ENCODE measurements at places on chromosomes 4 and X.

DNA sequence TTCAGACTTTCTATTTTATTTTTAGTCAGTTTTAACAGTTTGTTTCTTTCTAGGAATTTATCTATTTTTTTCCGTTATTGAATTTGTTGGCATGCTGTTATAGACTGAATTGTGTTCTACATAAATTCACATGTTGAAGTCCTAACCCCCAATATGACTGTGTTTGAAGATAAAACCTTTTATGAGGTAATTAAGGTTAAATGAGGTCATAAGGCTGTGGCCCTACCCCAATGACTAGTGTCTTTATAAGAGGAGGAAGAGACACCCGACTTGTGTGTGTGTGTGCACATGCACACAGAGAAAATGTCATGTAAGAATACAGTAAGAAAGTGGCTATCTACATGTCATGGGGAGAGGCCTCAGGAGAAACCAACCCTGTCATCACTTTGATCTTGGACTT, 146.3 kb downstream of the BRWD3 start:
- DNase-seq: no peak

GRCh38 chrX:28693101-28693500, 105.9 kb downstream of the IL1RAPL1 start:
- DNase-seq: no peak

GRCh38 chrX:98939456-98939855, 1470.6 kb downstream of the PCDH19 start:
- DNase-seq: no peak

GRCh38 chr4:95729596-95729995, 110.3 kb upstream of the PDHA2 start:
- DNase-seq: no peak

- no peak for DNase-seq
Measured at GRCh38 chr4:169058312-169058711, 48.3 kb upstream of the CBR4 start.

DNA sequence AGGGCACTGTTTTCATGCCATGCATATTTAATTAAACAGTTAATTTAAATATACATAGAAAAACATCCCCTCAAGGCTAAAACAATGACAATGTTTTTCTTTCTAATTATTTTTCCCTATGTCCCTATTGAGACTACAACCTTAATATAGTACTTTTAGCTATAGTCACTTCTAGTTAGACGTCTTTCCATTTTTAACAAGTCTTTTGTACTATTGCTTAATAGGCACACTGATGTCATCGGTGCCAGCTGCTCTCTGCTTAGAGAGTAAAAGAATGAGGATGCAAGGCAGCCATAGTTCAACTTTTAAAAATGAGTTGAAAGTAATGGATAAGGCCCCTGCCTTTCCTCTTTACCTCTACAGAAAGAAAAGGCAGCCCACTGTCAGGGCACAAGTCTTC, 191.1 kb downstream of the KCTD8 start:
- DNase-seq: no peak

- DNase-seq: no peak
Measured at GRCh38 chr4:86393749-86394148, 33.9 kb upstream of the MAPK10 start.

DNA sequence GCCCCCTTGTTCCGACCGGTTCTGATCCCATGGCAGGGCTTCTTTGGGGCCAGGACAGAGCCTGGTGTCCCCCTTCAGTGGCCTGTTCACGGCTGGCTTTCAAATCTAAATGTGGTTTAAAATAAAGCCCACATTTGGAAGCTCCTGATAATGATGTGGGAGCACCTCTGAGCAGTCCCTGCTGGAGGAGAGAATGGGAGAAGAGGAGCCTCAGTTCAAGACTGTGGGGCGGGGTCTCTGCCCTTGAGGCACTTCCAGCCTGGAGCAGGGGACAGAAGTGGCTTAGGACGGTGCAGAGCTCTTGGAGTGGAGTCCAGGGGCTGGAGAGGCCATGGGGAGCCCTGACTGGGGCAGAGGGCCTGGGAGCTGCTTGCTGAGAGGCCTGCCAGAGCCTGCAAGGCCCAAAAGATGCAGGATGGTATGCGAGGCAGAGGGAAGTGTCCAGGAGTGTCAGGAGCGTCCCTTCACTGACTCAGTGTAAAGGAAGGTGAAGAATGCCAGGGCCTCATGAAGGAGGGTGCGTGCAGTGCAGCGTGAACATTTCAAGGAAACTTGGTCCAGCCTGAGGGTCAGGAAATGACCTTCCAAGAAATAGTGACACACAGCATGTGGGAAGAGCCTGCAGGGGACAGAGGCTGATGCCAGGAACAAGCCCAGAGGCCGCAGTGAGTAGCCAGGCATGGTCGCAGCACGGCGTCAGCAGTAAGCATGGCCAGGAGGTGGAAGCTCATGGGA, 21.1 kb upstream of the TADA2B start:
- no peak for DNase-seq

DNA sequence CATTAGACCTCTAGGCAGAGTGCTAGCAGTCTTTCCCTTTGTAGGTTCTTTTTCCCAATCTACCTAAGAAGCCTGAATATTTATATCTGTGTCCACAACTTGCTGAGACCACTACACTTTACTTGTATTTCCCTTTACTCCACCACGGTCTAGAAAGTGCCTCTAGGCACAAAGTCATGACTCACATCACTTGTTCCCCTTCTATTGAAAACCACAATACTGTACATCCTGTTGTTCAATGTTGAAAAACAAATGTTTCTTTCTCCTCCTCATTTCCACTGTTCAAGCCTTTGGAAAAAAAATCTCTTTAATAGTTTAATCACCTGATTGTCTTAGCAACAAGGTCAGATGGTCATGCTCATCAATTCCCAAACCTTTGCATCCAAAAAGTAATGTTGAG, 326.7 kb downstream of the GUCY2F start:
- DNase-seq: no peak

- no peak for DNase-seq
Measured at GRCh38 chr4:10077483-10078335, 38.9 kb downstream of the WDR1 start.

- DNase-seq: no peak
Measured at GRCh38 chrX:144214651-144215050, 330.8 kb downstream of the UBE2NL start.

GRCh38 chr4:159428975-159429692, 326.3 kb downstream of the RAPGEF2 start:
- no peak for DNase-seq

DNA sequence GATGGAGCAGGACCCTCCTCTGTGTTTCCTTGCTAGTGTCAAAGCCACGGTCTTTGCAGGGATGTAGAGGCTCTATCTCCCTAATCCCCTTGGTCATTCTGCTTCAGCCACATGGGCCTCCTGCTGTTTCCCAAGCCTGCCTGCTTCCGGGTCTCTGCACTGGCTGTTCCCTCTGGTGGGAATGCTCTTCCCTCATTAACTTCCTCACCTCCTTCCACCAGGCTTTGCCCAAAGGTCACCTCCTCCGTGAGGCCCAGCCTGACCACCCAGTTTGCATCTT, 56.6 kb downstream of the ABLIM2 start:
- DNase-seq: no peak

DNA sequence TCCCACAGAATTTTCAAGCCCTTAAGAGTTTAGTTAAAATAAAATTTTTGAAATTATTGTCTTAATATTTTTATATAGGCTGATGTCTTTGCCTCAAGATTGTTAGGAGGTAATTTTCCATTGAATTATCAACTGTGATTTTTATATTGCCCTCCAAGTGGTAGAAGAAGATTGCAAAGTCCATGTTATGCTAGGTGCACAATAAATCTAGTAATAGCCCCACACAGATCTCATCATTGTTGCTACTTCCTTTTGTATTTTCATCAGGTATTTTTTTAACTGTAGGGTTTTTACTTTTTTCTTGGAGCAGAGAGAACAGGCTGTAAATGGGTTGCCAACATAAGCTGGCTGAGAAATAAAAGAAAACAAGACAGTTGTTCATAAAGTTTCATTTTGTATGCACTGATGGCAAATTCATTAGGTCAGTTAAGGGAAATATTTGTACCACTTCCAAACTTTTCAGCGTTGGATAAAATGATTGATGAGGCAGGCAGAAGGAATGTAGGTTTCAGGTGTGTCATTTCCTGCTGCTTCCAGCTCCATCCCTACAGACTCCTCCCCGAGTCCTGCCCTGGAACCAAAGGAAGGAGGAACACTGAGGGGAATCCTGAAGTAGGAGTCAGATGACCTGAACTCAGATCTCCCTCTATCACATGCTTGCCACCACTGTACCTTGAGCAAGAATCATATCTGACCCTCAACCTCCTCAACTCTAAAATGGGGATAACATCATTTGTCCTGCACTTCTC, 105.5 kb downstream of the PRRG1 start:
- no peak for DNase-seq

GRCh38 chrX:31711166-31711565, 639.3 kb upstream of the FTHL17 start:
- DNase-seq: no peak

DNA sequence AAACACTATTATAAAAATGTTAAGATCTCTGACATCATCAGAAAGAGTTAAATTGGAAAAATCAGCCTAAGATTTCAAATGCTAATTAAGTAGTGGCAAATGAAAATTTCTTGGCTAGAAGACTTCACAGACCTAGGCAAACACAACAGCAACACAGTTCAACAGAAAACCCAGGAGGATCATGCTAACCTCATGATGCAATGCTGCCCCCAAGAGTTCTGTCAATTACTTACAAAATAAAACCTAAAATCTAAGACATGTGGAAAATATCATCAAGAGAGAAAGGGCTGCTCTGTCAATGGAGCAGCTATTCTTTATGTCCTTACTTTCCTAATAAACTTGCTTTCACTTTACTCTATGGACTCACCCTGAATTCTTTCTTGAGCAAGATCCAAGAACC, 21.0 kb downstream of the S100G start:
- no peak for DNase-seq

GRCh38 chr4:128517096-128517738, 229.6 kb upstream of the PGRMC2 start:
- no peak for DNase-seq

DNA sequence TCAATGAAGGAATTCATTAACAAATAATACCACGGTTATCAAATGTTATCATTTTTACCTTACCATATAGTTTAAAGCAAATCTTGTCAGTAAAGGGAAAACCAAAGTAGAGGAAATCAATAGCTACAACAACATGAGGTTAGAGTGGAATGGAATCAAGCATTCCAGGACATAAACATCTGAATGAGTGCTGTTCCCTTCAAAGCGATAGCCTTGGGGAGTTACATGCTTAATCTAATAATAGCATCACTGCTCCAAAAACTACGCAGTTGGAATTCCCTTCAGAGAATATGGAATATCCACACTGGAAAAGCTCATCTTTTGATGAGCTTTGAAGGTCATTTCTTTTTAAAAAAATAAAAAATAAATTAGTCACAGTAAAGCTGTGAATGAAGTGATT, 31.2 kb downstream of the PDE5A start:
- DNase-seq: no peak

GRCh38 chr4:149277705-149278104, 537.9 kb downstream of the IQCM start:
- DNase-seq: no peak

GRCh38 chrX:107574711-107575110, 53.6 kb upstream of the PRPS1 start:
- no peak for DNase-seq

- DNase-seq: no peak
Measured at GRCh38 chrX:47179221-47179927, 14.3 kb upstream of the UBA1 start.

DNA sequence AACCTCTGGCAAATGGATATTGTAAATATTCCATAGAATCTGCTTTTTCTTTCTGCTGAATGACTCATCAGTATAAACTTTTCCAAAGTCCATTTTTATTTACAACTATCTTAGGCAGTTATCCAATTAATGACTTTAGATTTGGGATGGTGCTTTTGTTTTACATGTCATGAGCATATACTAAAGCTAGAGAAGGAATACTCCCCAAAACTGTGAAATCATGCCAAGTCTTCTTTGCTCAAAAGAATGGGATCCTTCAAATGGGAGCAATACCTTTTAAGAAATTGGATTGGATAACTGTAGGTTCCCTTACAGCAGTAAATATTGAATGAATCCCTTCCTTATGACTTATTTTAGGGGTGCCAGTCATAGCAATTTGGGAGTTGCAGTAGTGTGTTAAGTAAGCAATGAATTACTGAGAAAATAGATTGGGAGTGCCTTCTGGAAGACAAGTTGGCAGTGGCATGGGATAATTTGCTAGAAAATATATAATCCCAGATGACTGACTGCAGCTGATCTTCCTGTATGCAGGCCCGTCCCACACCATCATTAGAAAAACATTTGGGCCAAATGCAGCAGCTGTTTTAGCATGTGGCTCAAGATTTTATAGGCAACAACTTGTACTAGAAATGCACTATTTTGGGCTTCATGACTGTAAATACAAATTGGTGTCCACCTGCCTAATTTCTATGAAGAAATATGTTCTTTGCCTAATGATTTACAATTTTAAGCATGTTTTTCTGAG, 2.8 kb downstream of the TMPRSS11D start:
- DNase-seq: no peak

DNA sequence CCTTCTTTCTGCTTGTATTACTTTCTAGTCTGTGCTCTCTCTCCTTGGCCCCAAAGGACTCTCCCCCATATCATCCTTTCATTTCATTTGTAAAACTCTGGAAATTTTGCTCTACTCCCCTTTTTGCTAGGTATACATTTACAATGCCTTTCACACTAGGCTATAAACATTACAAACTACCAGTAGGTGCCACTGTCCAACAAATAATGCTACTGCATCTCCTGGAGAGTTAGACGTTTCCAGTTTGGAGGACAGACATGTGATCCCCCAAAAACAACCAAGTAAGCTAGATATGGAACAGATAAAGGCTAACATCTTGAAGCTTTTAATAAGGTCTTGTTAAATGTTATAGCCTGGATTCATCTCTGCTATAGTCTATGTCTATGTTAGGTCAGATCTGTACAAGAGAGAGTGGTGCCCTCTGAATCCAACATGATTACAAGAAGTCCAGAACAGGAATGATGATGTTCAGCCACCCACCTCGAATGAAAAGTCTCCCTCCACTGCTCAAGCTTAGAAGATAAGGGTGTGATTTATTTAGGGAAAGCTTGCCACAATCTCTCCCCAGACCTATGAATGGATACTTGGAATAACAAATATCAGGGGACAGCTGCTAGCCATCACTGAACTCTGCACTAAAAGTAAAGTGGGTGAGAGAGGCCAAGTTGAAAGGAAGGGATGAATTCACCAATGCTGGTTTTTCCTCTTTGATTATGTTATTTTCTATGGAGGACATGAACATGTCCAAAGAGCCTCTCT, 14.3 kb downstream of the CBR4 start:
- no peak for DNase-seq
